ENCODE measurements at places on chromosomes 5 and 9.
A peak's percentile ranks its signal among the peaks of the same experiment; 100 is the strongest.

DNA sequence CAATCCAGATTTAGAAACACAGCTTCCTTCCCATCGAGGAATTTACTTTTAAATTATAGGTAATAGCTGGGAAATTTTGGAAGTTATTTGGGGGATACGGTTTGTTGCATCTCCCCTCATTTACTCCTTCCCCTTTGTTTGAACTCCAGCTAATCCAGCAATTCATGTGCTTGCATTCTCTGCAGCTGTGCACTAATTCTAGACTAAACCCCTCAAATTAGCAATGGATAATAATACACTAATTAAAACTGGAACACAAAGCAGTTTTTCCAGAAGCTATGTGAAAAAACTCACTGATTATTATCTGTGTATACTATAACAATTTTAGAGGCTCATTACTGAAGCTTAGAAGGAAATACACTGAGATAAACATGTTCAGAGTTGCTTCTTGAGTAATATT is 751.2 kb upstream of the ZNF608 start:
- no peak for DNase-seq

- DNase-seq, result no peak
Observed at GRCh38 chr9:14752271-14752670, 29.7 kb upstream of the CER1 start.

DNA sequence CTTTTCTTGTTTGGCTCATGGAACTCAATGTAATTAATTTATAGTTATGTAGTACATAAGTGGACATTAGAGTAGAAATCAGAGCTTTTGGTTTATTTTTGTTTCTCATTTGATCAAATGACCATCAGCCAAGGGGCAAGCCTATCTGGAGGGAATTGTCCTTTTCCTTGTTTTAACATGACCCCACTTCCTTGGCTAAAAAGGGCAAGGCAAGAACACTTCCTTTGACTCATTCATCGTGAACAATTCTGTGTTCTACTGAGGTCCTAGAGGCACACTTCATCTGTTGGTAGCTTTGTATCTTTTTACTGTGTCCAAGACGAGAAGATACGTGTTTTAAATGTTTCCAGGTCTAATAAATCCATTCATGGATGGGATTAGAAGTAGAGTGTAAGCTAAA is 148.9 kb downstream of the ARHGEF28 start:
- DNase-seq, result no peak

DNA sequence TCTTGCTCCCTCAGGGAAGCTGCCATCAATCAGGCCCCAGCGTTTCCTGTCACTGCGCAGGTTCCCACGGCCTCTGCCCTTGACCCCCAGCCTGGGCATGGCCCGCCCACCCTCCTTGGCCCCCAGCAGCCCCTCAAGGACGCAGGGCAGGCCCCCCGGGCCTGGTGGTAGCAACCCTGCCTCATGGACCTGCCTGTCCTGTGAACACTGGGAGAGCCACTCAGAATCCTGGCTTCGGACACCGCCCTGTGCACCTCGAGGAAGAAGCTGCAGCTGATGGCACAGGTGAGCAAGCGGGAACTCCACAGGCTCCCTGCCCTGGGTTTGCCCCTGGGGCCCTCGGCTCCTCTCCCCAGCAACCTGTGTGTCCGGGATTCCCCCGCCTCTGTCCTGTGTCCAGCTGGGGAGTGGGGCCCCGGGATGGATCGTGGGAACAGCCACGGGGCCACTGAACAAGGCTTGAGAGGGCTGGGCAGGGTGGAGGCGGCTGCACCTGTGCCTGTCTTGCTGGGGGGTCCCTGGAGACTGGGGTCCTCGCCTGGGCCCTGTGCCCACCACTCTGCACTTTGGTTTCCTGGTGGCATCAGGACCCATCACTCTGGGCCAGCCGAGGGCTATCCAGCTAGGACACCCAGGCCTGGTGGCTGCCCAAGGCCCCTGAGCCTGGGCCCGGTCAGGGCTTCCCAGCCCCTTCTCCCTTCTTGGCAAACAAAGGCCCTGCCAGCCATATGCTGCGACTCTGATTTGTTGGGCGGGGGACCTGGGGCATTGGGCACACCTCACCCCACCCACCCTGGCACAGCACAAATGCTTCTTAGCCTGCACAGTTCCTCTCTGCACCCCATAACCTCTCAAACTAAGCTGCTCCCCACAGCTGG is 33.5 kb upstream of the EGFL7 start:
- DNase-seq, result no peak

- no peak for DNase-seq
Observed at GRCh38 chr5:40260361-40260760, 419.4 kb upstream of the PTGER4 start.

DNA sequence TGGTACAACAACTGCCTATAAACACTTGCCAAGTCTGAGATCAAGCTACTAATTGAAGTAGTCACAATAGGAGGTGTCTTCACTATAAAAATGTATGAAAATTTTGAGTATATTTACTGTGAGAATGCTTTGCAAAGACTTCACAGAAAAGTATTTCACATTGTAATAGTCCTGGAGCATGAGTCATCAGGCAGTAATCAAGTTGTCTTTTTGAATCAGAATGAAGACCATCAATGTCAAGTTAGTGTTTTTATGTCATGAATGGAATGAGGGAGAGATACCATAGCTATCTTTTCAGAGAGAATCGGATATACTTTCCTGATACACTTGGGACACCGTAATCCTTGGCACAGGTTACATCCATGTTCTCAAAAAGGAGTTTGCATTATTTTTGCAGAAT is 466.9 kb upstream of the ARRDC3 start:
- DNase-seq, result no peak

GRCh38 chr5:60597572-60598320 is 102.2 kb downstream of the DEPDC1B start:
- no peak for DNase-seq

- DNase-seq, result no peak
Observed at GRCh38 chr5:127950707-127951391, 132.7 kb upstream of the SLC12A2 start.

- no peak for DNase-seq
Observed at GRCh38 chr5:98004463-98004862, 769.0 kb upstream of the RGMB start.

DNA sequence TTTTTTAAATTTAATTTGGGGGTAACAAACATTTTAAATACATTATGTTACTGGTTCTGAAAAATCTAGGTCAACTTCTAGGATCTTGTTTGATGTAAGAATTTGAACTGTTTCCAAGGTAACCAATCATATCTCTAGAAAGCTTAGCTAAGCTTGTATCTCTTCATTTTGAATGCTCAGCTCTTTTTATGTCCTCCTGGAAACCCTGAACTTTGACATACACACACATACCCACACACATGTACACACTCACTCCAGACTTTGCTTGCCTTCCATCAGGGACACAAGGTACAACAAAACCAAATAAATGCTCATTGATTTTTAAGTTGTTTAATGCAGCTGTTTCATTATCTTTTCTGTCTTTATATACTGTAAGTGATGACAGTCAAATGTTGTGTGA is 178.5 kb downstream of the RAB3C start:
- no peak for DNase-seq

GRCh38 chr5:11509793-11510192 is 394.5 kb downstream of the CTNND2 start:
- DNase-seq, result no peak

- no peak for DNase-seq
Observed at GRCh38 chr5:33973271-33973670, 11.2 kb downstream of the SLC45A2 start.

DNA sequence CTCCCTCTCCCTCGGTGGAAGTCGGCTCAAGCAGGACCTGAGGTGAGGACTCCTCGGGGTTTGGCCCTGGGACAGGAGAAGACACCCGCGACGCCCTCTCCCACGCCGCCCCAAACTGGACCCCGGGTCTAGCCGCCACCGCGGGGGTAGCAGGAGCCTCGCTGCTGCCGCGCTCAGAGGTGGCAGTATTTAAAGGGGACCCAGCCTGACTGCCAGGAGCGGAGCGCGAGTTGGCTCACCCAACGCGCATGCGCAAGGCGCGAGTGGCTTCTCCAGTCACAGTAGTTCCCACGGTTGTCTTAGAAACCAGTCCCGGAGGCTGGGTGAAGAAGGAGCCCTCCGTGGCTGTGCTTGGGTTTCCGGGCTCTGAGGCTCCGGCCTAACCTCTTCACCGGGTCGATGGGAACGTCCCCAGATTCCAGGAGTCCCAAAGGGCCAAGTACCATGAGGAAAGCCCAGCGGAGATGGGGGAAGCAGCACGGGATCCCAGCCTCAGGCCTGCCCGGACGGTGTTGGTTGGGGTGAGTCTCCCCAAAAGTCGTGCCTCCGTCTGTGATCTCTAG is 477.8 kb downstream of the SPATA31A7 start:
- DNase-seq, result no peak

DNA sequence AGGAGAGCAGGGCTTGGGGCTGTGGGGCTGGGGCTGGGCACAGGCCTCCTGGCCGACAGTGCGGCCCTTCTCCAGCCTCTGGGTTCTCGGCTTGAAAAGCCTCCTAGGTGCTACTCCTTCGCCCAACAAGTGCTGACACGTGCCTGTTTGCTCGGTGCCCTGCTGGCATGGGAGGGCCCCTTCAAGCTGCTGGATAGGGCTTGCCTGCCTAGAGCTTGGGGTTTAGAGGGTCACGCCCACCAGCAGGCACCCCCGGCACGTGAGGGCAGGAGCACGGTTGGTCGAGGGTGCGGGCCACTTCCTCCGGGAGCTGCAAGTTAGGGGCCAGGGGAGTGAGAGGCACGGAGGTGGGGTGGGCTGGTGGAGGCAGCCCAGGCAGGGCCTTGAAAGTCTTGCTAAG is 106.2 kb downstream of the RXRA start:
- no peak for DNase-seq

GRCh38 chr5:94682814-94683520 is 64.5 kb downstream of the SLF1 start:
- no peak for DNase-seq

DNA sequence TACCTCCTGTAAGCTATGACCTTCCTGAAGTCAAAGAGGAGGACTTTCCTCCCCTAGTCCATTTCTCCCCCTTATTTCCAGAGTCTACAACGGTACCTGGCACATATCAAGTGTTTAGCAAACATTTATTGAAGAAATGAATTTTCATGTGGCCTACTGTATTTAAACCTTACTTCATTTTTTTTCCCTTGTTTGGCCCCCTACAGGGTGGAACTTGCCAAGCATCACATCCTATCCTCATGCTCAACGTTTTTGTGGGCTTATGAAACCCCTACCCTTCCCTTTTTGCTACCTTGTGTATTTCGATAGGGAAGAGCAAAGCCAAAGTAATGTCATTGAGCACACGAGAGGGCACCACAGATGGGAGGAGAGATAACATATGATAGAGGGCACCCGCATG is 1857.8 kb upstream of the WWC1 start:
- no peak for DNase-seq

- peak; percentile 48 for DNase-seq
Observed at GRCh38 chr9:129567842-129568559, 52.9 kb downstream of the C9orf50 start.

- DNase-seq, result no peak
Observed at GRCh38 chr5:65805089-65805488, 83.1 kb downstream of the NLN start.

DNA sequence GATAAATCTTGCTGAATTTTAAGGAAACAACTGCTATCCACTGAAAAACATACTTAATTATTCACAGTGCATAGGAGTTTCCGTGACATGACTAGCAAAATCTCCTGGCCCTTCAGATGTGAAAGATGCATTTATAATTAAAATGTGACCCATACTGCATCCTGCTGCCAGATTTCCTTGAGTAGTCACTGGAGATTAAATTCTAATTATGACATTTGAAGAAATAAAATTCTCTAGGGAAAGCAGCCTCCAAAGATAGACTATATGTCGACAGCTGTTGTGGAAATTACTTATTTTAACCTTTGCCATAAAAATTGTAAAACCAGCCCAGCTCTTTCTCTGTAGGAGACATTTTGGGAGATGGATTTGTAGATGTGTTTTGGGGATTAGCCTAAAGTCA is 193.6 kb upstream of the SMC2 start:
- no peak for DNase-seq

- DNase-seq, result peak; percentile 74
Observed at GRCh38 chr5:15702102-15702501, 202.1 kb downstream of the FBXL7 start.

DNA sequence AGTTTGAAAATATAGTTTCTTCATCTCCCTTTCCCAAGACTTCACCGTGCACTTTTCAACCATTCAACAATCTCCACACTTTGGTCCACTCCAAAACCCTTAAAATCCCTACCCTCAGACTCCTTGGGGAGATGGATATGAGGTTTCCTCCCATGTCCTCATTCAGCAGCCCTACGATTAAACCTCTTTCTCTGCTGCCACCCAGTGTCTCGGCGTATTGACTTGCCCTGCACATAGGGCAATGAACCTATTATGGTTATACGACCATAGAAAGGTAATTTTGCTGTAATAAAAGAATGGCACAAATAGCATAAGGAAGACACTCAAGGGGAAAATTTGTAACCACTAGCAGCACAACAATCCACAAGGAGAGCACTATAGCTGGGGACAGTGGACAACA is 803.5 kb downstream of the TLE1 start:
- no peak for DNase-seq

- DNase-seq, result no peak
Observed at GRCh38 chr9:129436751-129437625, 183.9 kb downstream of the C9orf50 start.

GRCh38 chr5:132230871-132231270 is 3.2 kb upstream of the P4HA2 start:
- DNase-seq, result no peak

DNA sequence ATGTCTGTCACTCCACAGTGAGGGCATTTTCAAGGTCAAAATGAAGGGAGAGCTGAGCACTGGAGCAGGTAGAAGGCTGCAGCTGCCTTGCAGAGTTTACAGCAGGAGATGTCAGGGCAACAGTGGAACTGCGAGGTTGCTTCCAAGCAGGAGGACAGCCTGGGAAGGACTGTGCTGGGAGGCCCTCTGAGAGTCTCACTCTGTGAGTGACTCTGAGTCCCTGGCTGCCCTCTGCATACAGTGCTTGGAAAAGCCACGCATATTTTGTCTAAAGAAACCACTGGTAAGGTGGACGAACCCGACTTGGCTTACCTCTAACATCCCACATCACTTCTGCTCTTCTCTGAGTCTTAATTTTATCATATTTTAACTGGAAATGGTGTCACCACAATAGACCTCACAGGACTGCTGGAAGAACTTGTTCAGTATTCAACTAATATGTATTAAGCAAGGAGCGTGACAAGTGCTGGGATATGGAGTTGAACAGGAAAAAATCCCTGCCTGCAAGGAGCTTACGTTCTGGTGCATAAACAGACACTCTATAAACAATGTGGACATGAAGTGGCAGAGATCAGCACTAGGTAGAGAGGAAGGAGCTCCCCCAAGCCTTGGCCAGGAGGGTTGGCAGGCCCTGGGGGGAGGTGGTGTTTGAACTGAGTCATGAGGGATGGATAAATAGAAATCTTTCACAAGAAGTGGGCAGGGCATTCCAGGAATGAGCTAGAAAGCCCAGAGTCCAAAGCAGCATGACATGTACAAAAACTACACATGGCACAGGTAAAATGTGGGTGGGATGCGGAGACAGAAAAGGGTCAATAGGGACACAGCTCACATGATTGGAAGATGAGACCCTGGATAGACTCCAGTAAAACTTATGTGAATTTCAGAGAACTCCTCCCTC is 64.0 kb upstream of the FOXE1 start:
- peak; percentile 12 for DNase-seq

GRCh38 chr9:127124792-127125191 is 2.4 kb upstream of the ANGPTL2 start:
- no peak for DNase-seq
